ENCODE measurements at places on chromosomes 3 and 15.

DNA sequence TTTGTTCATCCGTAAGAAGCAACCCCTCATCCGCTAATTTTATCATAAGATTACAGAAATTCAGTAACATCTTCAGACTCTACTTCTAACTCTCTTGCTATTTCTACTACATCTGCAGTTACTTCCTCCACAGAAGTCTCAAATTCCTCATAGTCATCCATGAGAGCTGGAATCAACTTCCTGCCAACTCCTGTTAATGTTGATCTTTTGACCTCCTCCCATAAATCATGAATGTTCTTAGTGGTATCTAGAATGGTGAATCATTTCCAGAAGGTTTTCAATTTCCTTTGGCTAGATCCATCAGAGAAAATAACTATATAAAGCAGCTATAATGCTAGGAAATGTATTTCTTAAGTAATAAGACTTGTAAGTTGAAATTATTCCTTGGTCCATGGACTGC is 115.1 kb downstream of the TAFA4 start:
- no peak for DNase-seq

DNA sequence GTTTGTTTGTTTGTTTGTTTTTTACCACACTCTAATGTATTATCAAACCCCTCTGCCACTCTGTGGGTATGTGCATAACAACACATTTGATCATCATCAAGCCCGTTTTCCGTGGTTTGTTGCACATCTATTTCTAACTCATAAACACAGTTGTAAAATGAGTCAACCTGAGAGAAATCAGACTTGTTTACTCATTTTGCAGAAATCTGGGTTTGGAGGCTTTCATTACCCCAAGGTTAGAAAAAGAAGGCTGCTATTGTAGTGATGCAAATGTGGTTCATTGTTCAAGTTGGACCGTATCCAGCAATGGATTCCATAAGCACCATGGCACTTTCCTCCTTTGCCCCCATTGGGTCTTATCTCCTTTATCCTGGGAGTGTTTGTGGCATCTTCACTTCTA is 353.2 kb upstream of the SOX2 start:
- DNase-seq, result no peak

GRCh38 chr3:53495146-53495519 is 722 bp downstream of the CACNA1D start:
- no peak for DNase-seq

DNA sequence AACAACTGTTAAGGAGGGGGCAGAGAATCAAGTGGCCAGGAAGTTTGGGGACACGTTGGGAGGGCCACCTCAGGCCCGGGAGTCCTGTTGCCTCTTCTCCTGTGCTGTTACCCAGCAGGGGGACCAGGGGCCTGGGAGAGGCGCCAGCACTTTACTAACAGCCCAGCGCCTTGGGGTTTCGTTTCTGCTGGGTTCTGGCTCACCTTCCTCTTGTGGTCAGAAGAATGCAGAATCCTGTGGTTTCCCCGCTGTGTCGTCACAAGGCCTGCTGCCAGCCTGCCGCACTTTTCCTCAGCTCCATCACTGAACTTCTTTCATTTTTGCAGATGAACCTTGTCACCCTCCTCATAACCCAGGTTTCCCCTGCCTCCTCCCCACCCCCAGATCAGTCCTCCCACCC is 67.7 kb downstream of the SLC30A4 start:
- peak; percentile 77 for DNase-seq

DNA sequence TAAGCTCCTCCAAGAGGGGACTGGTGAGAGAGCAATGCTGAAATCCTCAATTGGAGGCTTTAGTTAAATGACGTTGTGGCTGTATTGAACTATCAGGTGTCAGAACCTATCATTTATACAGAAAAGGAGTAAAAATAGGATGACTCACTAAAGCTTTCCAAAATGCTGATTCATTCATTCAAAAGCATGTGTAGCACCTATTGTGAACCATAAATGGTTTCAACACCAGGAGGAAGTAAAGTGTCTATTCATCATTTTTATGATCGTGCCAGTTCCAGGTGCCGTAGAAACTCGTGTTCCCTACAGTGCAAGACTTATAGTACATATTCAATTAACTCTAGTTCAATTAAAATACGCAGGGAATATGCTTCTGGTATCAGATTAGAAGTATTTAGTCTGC is 66.5 kb upstream of the ARRDC4 start:
- DNase-seq, result no peak

- no peak for DNase-seq
These were observed 174.9 kb downstream of the NSMCE3 start for GRCh38 chr15:29094711-29095110.

DNA sequence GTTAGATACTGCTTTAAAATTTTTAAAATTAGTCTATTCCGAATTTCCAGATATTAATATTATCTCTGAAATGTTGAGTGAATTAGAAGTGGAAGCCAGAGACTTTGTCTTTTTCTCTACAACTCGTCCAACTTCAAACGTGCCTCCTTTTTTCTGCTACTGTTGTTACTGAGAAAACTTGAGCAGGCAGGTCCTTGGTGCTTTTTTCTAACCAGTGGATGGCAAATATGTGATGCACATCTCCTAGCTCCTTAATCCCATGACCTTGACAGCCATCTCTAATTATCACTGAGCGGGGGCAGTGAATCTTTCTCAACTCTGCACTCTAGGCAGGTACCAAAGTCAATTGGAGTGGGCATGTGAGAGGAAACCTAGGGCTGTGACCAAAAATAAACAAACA is 50.7 kb downstream of the FNDC3B start:
- DNase-seq, result no peak

- DNase-seq, result peak; percentile 53
These were observed 144.4 kb downstream of the DNAJB8 start for GRCh38 chr3:128322030-128323022.

- DNase-seq, result no peak
These were observed 606.7 kb upstream of the MDFIC2 start for GRCh38 chr3:70919091-70919490.

- no peak for DNase-seq
These were observed 61.3 kb upstream of the PRR23E start for GRCh38 chr3:127131424-127132170.

- no peak for DNase-seq
These were observed 878.6 kb upstream of the NR2F2 start for GRCh38 chr15:95451938-95452337.

GRCh38 chr15:47964229-47964628 is 156.6 kb upstream of the SLC24A5 start:
- no peak for DNase-seq

DNA sequence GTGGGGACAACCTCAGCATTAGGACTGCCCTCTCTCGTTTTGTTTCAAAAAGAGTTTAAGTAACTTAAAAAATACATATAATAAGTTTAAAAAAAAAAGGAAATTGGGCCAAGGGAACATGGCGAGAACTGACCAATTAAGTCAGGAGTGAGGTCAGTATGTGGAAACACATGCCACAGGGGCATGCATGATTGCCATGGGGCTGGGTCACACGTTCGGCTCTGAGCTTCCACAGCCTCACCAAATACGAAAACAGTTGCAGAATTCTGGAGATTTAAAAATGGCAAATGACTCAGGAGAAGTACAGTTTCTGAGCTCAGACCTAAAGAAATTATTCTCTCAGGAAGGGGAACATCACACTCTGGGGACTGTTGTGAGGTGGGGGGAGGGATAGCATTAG is 24.1 kb downstream of the PDE8A start:
- DNase-seq, result no peak

DNA sequence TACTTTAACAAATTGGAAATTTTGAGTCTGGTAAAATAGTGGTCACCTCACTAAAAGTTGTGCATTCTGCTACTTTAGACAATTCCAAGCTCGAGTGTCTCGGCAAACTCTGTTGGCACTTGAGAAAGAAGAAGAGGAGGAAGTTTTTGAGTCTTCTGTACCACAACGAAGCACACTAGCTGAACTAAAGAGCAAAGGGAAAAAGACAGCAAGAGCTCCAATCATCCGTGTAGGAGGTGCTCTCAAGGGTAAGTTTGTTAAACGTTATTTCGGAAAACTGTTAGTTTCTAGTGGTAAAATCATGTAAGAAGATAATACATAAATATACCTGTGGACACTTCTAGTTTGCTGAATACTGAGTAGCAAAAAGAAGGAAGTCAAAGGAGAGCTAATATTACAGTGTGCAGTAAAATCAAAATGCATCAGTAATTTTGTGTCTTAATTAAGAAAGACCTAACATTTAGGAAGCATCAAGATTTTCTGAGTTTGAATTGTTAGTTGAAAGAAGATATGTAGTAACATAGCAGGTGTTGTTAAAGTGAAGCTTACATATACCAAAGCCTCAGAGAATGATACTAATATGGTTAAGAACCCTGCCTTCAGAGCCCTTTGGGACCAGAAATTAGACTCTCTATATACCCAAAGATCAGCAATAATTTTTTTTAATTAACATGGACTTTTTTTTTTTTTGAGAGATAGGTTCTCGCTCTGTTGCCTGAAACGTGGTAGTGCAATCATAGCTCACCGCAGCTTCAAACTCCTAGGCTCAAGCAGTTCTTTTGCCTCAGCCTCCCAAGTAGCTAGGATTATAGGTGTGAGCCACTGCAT is 23.0 kb downstream of the BUB1B start:
- DNase-seq, result no peak

DNA sequence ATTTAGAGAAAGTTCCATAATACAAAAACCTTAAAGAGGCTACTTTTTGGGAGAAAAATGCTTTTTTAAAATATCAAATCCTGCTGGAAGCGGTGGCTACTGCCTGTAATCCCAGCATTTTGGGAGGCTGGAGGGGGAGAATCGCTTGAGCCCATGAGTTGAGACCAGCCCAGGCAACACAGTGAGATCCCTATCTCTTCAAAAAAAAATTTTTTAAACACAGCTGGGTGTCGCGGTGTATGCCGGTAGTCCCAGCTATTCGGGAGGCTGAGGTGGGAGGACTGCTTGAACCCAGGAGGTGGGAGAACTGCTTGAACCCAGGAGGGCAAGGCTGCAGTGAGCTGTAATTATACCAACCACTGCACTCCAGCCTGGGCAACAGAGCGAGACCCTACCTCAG is 14.2 kb downstream of the SLTM start:
- DNase-seq, result no peak

GRCh38 chr15:98651581-98652220 is 3.4 kb downstream of the IGF1R start:
- DNase-seq, result peak; percentile 29

DNA sequence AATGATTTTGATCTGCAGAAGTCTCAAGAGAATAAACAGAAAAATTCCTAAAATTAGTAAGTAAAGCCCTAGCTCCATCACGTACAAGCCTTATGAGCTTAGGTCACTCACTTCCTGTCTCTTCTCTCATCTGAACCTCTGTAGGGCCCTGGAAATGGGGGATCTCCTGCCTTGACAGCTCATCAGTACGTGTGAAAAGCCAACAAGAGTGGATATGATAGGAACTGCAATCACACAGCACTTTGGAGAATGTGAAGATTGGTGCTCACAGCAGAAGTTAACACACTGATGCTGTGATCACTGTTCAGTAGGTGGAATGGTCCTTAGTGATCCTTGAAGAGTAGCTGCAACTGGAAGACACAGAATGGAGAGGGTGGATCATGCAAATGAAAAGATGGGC is 27.8 kb upstream of the ALDH1L1 start:
- DNase-seq, result no peak

- no peak for DNase-seq
These were observed 13.4 kb downstream of the FHIT start for GRCh38 chr3:61237858-61238257.

DNA sequence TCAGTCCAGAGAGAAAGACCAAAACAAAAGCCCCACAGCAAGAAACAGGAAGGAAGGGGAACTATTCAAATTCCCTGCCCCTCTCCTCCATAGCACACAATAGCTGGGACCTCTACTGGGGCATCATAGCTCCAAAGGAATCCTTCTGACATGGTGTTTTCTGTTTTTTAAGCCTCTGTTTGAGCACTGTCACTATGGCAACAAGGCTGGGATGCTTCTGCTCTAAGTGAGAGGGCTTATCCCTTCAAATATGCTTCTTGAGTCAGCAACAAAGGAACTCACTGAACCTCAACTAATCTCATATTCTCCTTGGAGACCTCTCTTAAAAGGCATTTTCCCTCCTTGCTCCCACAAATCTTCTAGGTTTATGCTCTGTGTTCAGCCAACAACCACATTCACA is 40.5 kb downstream of the MYLK start:
- no peak for DNase-seq

GRCh38 chr3:126913524-126913923 is 69.4 kb upstream of the PLXNA1 start:
- DNase-seq, result no peak
